Activated T-cell treated with anti-CD3 and anti-CD28 coated beads for 1 hour (primary cell): ENCODE measurements at places on chromosomes 7 and 10.

- no peak for DNase-seq
Observed at GRCh38 chr7:98701372-98701771, 84.3 kb downstream of the NPTX2 start.

DNA sequence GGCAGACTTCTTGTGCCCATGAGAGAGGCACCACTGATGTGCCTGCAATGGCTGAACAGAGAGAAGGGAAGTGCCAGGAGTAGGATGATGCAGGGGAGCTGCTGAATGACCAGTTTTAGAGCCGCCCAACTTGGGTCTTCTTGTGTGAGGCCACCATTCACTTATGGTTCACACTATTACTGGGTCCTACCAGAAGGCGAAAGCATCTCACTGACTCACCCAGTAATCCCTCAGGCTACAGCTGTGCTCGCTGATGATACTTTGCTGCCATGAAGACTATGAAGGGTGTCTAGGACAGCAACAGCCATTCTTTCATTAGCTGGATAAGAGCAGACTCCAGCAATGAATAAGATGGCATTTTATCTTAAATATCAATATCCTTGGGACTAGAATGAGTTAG is 47.6 kb downstream of the PLXNA4 start:
- no peak for DNase-seq

DNA sequence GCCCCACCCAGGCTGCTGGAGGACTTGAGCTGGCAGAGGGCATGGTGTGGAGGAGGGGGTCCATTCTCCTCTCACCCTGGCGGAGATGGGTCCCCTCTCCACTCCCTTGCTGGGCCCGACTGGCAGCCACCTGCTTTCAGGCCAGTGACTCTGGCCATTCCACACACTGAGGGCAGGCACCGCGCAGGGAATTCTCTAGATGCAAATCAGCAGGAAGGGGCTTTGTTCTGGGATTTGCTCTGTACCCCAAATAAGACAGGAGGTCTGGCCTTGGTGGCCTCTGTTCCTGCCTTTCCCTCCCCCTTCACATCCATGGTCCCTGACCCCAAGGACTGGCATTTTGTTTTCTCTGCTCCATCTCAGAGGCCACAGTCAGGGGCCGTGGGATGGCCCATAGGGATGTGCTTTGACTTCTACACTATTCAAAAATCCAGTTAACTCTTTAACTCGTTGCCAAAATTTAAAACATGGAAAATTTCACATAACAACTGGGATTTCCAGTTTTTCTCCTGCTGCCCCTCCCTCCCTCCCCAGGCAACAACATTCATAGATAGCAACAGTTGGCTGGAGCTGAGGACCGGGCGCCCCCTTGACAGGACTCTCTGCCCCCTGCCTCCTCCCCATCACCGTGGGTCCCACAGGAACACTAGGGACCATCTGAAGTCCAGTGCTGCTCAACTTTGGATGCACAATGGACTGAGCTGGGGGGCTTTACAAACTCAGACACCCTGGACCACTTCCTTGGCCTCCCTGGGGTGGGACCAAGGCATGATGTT is 33.9 kb downstream of the PPIF start:
- DNase-seq = no peak

- DNase-seq = no peak
Observed at GRCh38 chr7:7323352-7323751, 141.0 kb downstream of the C1GALT1 start.

DNA sequence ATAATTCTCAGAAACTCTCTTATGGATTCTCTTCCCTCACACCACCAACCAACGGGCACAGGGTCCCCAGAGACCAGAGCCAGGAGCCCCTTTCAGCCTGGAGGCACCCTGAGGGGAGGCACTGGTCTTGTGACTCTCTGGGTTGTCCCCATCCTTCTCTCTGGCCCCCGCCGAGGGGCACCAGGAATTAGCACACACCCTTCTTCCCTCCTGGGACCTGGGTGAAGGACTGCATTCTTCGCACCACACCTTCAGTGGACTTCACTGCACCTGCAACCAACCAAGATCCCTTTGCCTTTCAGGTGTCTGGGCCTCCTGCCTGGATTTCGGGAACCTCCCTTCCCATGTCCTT is 22.1 kb downstream of the PLAC9 start:
- DNase-seq = no peak
